ENCODE measurements at places on chromosomes 11 and 22. TPM values are rescaled to one million over a fixed set of nuclear protein-coding genes. Genes with fewer than 3 reads are reported as not detected.

DNA sequence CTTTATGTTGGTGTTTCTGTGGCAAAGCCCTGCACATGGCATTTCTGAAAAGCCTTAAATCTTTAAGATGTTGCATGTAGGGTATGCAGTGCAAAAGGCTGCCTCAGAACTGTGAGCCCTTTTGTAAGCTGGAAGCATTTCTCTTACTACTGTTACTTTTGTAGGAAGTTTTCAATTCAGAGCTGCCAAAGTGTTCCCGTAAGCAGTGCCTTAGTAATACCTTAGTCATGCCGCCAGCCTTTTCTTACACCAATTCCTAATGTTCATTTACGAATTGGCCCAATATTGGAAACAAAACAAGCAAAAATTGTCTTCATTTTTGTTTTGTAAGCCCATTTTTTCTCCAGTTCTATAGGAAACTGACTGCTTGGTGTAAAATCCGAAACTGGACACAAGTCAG, 67.4 kb upstream of the RASSF10 start:
- no peak for DNase-seq

- no peak for DNase-seq
Observed at GRCh38 chr11:45145083-45145378, 1.4 kb upstream of the PRDM11 start.

DNA sequence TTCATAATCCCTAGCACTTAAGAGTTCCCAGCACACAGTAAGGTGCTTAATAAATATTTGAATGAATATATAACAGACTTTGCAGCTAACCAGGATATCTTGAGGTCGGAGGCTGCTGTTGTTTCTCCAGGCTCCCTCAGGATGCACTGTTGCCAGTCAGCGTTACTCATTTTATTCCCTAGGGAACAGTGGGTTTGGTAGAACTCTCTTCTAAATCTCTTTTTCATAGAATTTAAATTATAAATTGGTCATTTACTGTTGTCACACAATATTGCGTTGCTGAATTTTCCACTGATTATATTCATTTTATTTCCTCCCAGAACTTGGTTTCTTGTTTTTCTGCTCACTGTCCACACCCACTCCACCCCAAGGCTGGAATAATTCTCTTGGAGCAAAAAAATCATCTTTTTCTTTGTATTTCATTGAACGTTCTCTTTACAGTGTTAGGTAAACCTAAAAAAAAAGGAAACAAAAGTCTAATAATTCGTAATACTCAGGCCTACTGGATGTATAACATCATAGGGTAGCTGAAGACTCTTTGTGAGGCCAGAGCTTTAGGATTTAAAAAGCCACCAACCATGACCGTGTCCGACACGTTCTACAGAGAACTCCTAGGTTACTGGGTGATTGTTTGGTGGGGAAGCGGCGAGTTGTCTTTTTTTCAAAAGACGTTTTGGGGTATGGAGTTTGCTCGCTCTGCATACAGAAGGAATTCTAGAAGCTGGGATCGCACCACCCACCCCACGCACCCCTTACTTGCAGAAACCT, 766 bp upstream of the CAPRIN1 start:
- DNase-seq = no peak

DNA sequence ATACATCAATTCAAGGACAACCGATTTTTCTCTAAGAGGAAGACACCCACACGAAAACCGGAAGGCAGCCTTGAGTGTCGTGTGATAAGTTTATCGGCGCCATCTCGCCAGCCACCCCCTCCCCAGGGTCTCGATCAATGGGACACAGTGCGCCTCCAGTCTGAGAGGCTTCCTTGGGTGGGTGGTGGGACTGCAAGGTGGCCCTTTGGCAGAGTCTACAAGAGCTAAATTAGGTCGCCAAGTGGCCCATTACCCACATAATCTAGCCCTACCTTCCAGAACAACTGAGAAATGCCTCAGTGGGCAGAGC, 64.0 kb downstream of the CD6 start:
- DNase-seq = no peak

- DNase-seq = no peak
Observed at GRCh38 chr11:57942808-57943207, 80.9 kb upstream of the OR9Q1 start.

GRCh38 chr11:61690706-61691379, 10.7 kb downstream of the DAGLA start:
- no peak for DNase-seq

GRCh38 chr11:71562120-71562519, 3.2 kb upstream of the KRTAP5-10 start:
- no peak for DNase-seq

GRCh38 chr11:59708537-59708936, 5.1 kb downstream of the OR10V1 start:
- no peak for DNase-seq

DNA sequence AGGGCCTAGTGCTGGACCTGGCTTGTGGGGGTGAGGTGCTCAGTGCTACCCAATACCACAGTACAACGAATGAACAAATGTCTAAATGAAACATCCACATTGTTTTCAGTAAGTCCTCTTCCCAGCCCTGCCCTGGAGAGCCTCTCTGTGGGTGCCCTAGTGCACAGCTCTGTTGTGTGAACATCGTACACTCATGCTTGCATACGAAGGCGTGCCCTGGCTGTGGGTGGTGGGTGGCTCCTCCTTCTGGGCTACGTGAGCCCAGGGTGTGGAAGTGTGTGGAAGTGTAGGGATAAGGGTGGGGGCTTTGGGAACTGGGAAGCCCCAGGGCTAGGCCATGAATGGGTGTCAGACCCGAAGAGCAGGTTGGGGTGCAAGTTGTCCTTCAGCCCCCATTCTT, 592 bp upstream of the NLRX1 start:
- no peak for DNase-seq

- no peak for DNase-seq
Observed at GRCh38 chr11:255176-255575, 18.4 kb downstream of the PSMD13 start.

GRCh38 chr11:25449091-25449490, 882.8 kb upstream of the ANO3 start:
- no peak for DNase-seq

DNA sequence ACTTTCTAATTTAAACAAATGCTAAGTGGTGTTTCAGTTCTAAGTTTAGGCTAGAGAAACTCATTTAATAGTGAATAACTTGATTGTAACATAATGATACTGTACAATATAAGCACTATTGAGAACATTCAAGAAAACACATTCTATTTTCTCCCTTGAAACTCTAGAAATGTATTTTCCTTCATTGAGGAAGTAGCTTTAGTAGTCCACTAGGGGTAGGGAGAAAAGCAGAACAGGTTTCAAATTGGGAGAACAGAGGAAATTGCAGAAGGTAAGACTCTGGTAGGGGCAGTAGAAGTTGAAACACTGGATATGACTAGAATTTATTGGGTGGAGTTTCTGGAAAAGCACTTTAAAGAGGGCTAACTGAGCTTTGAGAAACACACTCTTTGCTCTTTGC, 31.6 kb upstream of the MPPED2 start:
- no peak for DNase-seq

Gene SCN3B
- total RNA-seq = 2.5 TPM

Gene CAT
- total RNA-seq = 61.2 TPM

Gene TSPAN32
- 2.6 TPM for total RNA-seq

Gene PGA4
- 1.6 TPM for total RNA-seq

Gene RAC2
- total RNA-seq = 0.24 TPM

Gene LINC01488
- not detected for total RNA-seq

Gene CARNS1
- total RNA-seq = 0.31 TPM

Measured in type B pancreatic cell (in vitro differentiated cells).